ENCODE measurements at places on chromosomes 4 and X.

GRCh38 chrX:12360383-12360782 lies 222.1 kb downstream of the FRMPD4 start:
- H3K4me1 ChIP-seq = no peaks in the 10 kb centered on the region
- no peaks in the 10 kb centered on the region for H3K36me3 ChIP-seq
- no peak for DNase-seq
- H3K27ac ChIP-seq = no peak overlapping the region

DNA sequence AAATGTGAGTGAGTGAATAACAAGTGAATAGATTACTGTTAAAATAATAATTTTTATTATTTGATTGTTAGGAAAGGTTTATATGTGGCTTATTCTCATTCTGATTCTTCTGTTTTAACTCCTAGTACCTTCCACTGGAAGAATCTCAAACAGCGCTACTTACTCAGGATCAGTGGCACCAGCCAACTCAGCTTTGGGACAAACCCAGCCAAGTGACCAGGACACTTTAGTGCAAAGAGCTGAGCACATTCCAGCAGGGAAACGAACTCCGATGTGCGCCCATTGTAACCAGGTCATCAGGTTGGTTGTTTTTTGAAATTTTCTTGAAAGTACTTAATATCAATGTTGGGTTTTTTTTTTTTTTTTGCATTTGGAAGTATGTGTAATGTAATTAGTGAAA lies 117.6 kb upstream of the BMPR1B start:
- no peaks in the 10 kb centered on the region for H3K27me3 ChIP-seq
- no peak overlapping the region for H3K4me3 ChIP-seq
- peaks cover 2% of the 10 kb centered on the region for H3K36me3 ChIP-seq
- no peak for DNase-seq

DNA sequence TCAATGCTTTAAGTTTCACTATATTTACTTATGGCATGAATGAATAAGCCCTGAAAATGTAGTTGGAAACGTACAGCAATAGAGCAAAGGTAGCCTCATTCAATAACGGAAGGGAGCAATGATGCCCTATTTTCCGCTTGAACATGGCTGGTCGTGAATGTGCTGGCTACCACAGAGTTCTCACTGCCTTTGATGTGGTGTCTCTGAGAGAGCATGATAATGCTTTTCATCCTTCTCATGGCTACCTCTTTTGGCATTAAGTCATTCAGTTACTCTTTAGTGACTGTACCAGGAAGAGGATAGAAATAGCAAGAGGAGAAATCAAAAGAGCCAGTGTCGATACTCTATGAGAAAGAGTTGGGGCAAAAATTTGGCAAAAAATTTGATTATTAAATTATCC lies 308.0 kb downstream of the PPP3CA start:
- no peak overlapping the region for H3K27ac ChIP-seq
- peaks cover 3% of the 10 kb centered on the region for H3K36me3 ChIP-seq
- no peak for DNase-seq

- H3K4me1 ChIP-seq = no peaks in the 10 kb centered on the region
- H3K27ac ChIP-seq = no peak overlapping the region
- H3K4me3 ChIP-seq = no peak overlapping the region
- H3K36me3 ChIP-seq = no peaks in the 10 kb centered on the region
- no peak for DNase-seq
- no peaks in the 10 kb centered on the region for H3K27me3 ChIP-seq
Observed at GRCh38 chr4:30056016-30056766, 664.0 kb upstream of the PCDH7 start.

- no peaks in the 10 kb centered on the region for H3K4me1 ChIP-seq
- no peak for DNase-seq
- H3K27me3 ChIP-seq = no peaks in the 10 kb centered on the region
Observed at GRCh38 chr4:11878241-11878640, 449.5 kb upstream of the HS3ST1 start.

- no peaks in the 10 kb centered on the region for H3K36me3 ChIP-seq
- no peak for DNase-seq
- no peaks in the 10 kb centered on the region for H3K4me1 ChIP-seq
- H3K4me3 ChIP-seq = no peak overlapping the region
- no peaks in the 10 kb centered on the region for H3K27me3 ChIP-seq
Observed at GRCh38 chr4:24646798-24647460, 62.6 kb upstream of the DHX15 start.

- H3K27ac ChIP-seq = no peak overlapping the region
- H3K4me3 ChIP-seq = no peak overlapping the region
- no peaks in the 10 kb centered on the region for H3K36me3 ChIP-seq
- no peaks in the 10 kb centered on the region for H3K27me3 ChIP-seq
Observed at GRCh38 chr4:61212788-61213187, 12.7 kb downstream of the ADGRL3 start.

DNA sequence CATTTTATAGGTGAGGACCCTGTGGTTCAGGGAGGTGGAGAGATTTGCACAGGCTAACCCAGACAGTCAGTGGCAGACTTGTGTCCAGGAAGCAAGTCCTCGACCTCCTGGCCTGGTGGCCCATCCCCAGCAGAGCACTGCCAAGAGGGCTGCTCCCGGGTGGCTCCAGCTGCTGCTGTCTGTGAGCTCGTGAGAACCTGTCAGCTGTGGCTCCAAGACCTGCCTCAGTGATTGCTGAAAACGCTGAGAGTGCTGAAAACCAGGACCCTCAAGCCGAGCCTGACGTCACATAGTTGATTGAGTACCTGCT lies 74.2 kb downstream of the RTL9 start:
- H3K4me1 ChIP-seq = no peaks in the 10 kb centered on the region
- no peaks in the 10 kb centered on the region for H3K36me3 ChIP-seq
- H3K27me3 ChIP-seq = no peaks in the 10 kb centered on the region
- no peak for DNase-seq
- H3K27ac ChIP-seq = no peak overlapping the region

DNA sequence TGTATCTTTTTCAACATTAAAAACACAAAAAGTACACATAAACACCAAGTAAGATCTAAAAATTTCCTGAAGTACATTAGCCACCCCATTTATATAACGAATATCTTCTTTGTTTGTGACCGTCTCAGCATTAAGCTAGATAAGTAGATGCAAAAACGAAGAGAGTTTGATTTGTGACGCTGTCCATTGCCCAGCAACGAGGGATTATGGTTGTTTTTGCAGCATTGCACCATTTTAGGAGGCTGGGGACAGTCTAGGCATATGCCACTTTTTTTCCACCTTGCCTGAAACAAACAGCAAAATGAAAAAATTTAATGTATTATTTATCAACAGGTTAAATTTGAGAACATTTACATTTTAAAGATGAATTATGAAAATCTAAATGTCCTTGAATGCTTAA lies 12.0 kb upstream of the IGSF1 start:
- no peak for DNase-seq
- no peak overlapping the region for H3K27ac ChIP-seq
- H3K27me3 ChIP-seq = no peaks in the 10 kb centered on the region

- no peak overlapping the region for H3K4me3 ChIP-seq
- H3K4me1 ChIP-seq = no peaks in the 10 kb centered on the region
- no peaks in the 10 kb centered on the region for H3K36me3 ChIP-seq
- no peak overlapping the region for H3K27ac ChIP-seq
Observed at GRCh38 chr4:175070444-175070843, 152.3 kb downstream of the ADAM29 start.

- no peak overlapping the region for H3K27ac ChIP-seq
- no peak for DNase-seq
- no peaks in the 10 kb centered on the region for H3K27me3 ChIP-seq
- no peaks in the 10 kb centered on the region for H3K4me1 ChIP-seq
Observed at GRCh38 chrX:38041237-38041636, 34.9 kb downstream of the SYTL5 start.

DNA sequence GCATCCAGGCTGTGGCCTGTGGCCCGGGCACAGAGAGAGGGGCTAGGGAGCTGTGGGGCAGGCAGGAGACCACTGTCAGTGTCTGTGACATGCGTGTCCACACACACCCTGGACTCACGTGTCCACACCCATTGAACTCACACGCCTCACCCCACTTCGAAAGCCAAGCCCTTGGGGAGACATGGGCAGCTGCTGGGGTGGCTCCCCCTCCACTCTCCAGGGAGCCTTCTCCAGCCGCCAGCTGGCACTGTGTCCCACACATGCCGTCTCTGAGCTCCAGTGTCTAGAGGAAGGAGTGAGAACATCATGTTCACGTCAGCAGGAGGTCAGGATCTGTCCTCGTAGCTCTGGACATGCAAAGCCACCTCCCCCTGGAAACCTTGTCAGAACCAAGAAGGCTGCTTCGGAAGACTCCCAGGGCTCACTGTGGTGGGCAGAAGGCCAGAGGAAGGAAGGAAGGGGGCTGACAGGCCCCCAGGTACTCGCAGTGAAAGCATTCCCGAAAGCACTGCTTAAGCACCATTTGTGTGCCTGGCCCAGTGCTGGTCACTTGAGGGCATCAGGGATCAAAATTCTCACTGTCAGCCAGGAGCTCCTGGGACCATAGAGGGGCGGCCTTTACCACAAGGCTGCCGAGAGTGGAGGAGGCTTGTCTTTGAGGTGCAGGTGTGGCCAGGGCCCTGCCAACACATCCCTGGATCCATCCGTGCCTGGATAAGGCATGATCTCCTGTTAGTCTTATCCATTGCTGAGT lies 61.4 kb downstream of the HTRA3 start:
- no peaks in the 10 kb centered on the region for H3K27me3 ChIP-seq
- H3K27ac ChIP-seq = no peak overlapping the region
- no peaks in the 10 kb centered on the region for H3K36me3 ChIP-seq
- no peaks in the 10 kb centered on the region for H3K4me1 ChIP-seq

DNA sequence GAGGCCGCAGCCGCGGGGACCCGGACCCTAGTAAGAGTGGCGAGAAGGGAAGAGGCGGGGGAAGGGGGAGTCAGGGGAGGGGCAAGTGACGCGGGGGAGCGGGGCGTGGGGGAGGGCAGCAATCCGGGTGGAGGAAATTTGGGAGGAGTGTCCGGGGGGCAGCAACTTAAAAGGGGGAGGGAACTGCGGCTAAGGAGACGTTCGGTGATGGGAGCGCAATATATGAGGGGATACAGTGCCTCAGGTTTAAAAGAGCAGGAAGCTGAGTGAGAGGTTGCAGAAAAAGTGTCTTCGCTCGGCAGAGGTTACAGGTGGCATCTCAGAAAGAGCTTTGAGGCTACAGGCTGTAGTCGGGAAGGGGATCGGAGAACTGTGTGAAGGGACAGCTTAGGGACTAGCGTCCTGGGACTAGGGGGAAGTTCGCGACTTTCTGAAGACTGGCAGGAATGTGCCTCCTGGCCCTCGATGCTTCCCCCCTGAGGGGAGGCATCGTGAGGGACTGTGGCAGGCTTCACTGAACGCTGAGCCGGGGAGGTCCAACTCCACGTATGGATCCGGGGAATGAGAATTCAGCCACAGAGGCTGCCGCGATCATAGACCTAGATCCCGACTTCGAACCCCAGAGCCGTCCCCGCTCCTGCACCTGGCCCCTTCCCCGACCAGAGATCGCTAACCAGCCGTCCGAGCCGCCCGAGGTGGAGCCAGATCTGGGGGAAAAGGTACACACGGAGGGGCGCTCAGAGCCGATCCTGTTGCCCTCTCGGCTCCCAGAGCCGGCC lies 519 bp downstream of the FOXO4 start:
- H3K36me3 ChIP-seq = no peaks in the 10 kb centered on the region
- H3K27ac ChIP-seq = peak overlapping the region; percentile 43
- peaks cover 13% of the 10 kb centered on the region for H3K4me1 ChIP-seq

DNA sequence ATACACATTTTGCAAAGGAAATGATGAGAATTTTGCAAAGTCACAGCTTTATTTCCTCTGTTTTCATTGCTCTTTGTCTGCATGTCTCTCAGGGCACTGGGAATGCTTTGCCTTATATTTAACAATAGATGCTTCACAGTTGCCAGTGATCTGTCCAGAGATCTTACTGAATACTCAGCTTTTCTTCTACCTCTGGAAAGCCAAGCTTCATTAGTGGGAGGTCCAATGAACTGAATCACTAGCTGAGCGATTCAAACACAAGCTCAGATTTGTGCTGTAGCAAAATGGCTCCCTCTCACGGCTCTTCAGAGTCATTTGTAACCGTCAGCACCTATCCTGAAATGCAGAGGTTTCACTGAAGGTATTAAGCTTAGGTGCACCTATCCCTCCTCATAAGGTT lies 138.9 kb downstream of the DCLK2 start:
- H3K4me1 ChIP-seq = peaks cover 6% of the 10 kb centered on the region
- no peak for DNase-seq
- no peak overlapping the region for H3K4me3 ChIP-seq
- no peak overlapping the region for H3K27ac ChIP-seq
- H3K27me3 ChIP-seq = no peaks in the 10 kb centered on the region

- no peaks in the 10 kb centered on the region for H3K27me3 ChIP-seq
- no peaks in the 10 kb centered on the region for H3K4me1 ChIP-seq
- no peak overlapping the region for H3K27ac ChIP-seq
- H3K4me3 ChIP-seq = no peak overlapping the region
- no peaks in the 10 kb centered on the region for H3K36me3 ChIP-seq
- no peak for DNase-seq
Observed at GRCh38 chr4:125101719-125102118, 213.0 kb upstream of the FAT4 start.

GRCh38 chr4:170014359-170015011 lies 11.7 kb downstream of the MFAP3L start:
- no peaks in the 10 kb centered on the region for H3K36me3 ChIP-seq
- no peaks in the 10 kb centered on the region for H3K4me1 ChIP-seq
- no peak for DNase-seq
- no peak overlapping the region for H3K27ac ChIP-seq
- H3K4me3 ChIP-seq = no peak overlapping the region

DNA sequence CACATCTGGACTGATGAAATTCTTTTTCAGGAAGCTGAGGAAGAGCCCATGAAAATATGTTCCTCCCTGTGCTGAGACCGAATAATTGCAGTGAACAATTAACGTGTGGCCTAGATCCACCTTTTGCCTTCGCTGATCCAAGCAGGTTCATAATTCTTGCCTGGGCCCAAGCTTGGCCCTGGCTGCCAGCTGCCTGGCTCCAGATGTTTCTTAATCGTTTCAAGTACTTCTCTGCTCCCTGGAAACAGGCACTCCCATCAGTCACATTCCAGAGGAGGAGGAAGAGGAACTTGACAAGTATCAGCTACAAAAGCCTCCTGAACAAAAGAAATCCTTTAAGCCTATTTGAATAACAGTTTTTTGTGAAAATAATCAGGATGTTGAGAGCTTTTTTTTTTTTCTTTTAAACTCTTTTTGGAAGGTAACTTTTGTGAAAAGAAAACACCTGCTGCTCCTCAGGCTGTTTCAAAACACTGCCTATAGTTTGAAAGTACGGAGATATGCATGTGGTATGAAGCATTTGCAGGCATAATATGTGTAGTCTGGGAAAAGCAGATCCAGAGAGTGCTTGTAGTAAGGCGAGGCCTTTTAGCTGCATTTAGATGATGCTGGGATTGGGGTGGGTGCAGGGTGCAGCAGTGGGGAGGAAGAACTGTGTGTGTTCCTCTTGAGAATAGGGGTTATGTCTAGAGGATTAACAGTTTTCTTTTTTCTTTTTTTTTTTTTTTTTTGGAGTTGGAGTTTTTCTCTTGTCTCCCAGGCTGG lies 154.4 kb downstream of the PTTG2 start:
- DNase-seq = no peak
- no peak overlapping the region for H3K27ac ChIP-seq
- H3K36me3 ChIP-seq = peaks cover 69% of the 10 kb centered on the region
- H3K4me3 ChIP-seq = no peak overlapping the region

All from B cell (primary cell).